ENCODE measurements at places on chromosomes 12 and 14.
A peak's percentile ranks its signal among the peaks of the same experiment; 100 is the strongest.

DNA sequence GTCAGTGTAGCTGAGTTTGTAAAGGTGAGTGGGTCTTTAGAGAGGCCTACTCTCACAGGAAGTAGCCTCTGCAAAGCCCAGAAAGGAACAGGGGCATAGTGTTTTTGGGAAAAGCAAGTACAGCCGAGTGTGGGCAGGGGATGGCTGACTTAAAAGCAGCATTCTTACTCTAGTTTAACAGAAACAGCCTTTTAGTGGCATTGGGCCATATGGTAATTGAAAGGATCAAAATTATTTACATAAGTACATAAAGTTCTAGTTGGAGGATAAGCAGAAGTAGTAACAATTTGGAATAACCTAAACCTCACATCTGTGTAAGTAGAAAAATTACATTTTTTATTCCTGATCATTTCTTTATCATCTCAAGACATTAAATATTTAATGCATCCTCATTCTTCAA lies 49.1 kb downstream of the RASSF8 start:
- no peak for DNase-seq
- H3K27ac ChIP-seq = no peak overlapping the region
- H3K4me3 ChIP-seq = no peak overlapping the region
- H3K27me3 ChIP-seq = no peaks in the 10 kb centered on the region

GRCh38 chr12:46342562-46343033 lies 30.0 kb downstream of the SLC38A2 start:
- no peak overlapping the region for H3K27ac ChIP-seq
- no peaks in the 10 kb centered on the region for H3K4me1 ChIP-seq
- no peak for DNase-seq

GRCh38 chr12:98425859-98426258 lies 89.5 kb upstream of the TMPO start:
- H3K4me1 ChIP-seq = peaks cover 2% of the 10 kb centered on the region
- H3K36me3 ChIP-seq = no peaks in the 10 kb centered on the region
- no peak for DNase-seq
- no peaks in the 10 kb centered on the region for H3K27me3 ChIP-seq

GRCh38 chr12:65951697-65952096 lies 127.4 kb downstream of the HMGA2 start:
- H3K4me3 ChIP-seq = no peak overlapping the region
- no peaks in the 10 kb centered on the region for H3K4me1 ChIP-seq
- no peak for DNase-seq
- no peaks in the 10 kb centered on the region for H3K36me3 ChIP-seq
- no peak overlapping the region for H3K27ac ChIP-seq

DNA sequence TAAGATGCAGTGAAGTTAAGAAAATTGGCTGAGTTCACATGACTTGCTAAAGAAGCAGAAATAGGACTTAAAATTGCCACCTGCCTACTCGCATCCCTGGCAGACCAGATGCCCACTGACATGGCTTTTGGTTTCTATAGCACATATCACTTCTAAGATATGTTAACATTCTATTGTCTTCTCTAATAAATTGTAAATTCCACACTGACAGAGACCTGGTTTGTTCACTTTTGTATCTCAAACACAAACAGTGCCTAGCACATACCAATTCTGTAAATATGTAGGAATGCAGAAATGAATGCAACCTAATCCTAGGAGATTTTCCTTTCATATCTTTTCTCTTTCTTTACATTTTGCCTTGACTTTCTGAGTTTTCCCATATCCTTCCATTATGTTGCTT lies 1047.6 kb downstream of the AACS start:
- no peaks in the 10 kb centered on the region for H3K36me3 ChIP-seq
- H3K27ac ChIP-seq = no peak overlapping the region
- H3K4me1 ChIP-seq = no peaks in the 10 kb centered on the region
- no peak overlapping the region for H3K4me3 ChIP-seq
- DNase-seq = no peak

DNA sequence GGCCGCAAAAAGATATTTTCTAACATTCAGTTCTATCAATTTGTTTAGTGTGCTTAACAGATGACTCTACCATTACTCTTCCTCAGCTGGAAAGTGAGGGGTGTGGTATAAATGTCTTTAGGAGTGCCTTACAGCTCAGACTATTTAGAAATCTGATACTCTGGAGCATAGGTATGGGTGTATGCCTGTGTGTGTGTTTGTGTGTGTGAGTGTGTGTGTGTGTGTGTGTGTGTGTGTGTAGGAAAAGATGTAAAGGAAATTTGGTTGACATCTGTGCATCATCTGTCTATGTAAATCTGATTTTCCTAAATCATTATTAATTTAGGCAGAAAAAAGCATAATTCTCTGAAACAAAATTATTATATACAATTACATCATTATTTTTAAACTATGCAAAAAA lies 16.0 kb downstream of the RNASE3 start:
- H3K36me3 ChIP-seq = no peaks in the 10 kb centered on the region
- H3K27ac ChIP-seq = no peak overlapping the region
- H3K4me3 ChIP-seq = no peak overlapping the region

- no peaks in the 10 kb centered on the region for H3K27me3 ChIP-seq
- no peak for DNase-seq
- no peak overlapping the region for H3K27ac ChIP-seq
- H3K4me3 ChIP-seq = no peak overlapping the region
Measured at GRCh38 chr12:29350080-29350479, 30.9 kb downstream of the ERGIC2 start.

DNA sequence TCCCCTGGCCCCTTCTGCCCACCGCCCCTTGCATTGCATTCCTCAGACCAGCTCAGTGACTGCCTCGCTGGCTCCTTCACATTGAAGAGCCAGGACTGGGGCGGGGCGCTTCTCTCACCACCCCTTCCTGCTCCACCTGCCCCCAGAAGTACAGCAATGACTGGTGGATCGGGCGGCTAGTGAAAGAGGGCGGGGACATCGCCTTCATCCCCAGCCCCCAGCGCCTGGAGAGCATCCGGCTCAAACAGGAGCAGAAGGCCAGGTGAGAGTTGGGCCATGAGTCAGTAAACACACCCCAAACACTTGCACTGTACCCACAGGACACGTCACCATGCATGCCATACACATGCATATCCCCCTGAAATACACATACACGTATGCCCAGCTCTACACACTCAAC lies 5.8 kb downstream of the CACNB3 start:
- peaks cover 16% of the 10 kb centered on the region for H3K36me3 ChIP-seq
- H3K27me3 ChIP-seq = peaks cover 2% of the 10 kb centered on the region
- no peak for DNase-seq
- H3K4me3 ChIP-seq = no peak overlapping the region
- peaks cover 1% of the 10 kb centered on the region for H3K4me1 ChIP-seq
- H3K27ac ChIP-seq = no peak overlapping the region

DNA sequence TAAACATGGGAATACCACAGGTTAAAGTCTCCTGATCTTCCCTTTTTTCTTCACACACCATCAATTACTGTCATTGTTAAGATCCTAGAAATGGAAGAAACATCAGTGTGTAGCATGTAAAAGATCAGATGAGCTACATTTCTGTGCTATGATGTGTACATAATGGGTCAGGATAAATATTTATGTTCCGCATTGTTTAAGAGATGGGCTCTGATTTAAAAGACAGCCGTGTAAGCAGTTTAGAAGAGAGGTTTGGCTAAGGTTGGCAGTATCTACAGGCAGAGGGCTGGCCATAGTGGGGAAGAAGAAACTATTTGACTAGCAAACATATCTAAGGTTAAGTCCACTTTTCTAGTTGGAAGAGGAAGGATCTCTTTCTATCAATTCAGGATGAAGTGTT lies 49.4 kb downstream of the LRRC9 start:
- no peak overlapping the region for H3K27ac ChIP-seq
- DNase-seq = no peak
- H3K36me3 ChIP-seq = no peaks in the 10 kb centered on the region
- no peak overlapping the region for H3K4me3 ChIP-seq
- no peaks in the 10 kb centered on the region for H3K27me3 ChIP-seq

DNA sequence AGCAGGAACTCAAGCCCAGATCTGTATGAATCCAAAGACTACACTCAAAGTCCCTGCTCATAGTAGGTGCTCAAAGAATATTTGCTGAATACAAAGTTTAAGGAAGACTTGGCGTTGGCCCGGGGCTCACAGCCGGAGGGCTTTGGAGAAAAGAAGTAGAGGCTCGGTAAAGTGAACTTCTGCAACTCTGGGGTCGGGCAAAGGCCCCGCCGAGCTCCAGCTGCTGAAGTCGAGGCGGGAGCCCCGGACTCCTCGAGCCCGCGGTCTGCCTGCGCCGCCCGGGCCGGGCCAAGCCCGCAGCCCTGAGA lies 335 bp downstream of the GCN1 start:
- H3K36me3 ChIP-seq = peaks cover 30% of the 10 kb centered on the region
- DNase-seq = no peak
- no peak overlapping the region for H3K27ac ChIP-seq
- peak overlapping the region; percentile 85 for H3K4me3 ChIP-seq
- H3K4me1 ChIP-seq = 0 out of 2 replicates have a peak, but pooled peaks cover 1% of the 10 kb centered on the region

DNA sequence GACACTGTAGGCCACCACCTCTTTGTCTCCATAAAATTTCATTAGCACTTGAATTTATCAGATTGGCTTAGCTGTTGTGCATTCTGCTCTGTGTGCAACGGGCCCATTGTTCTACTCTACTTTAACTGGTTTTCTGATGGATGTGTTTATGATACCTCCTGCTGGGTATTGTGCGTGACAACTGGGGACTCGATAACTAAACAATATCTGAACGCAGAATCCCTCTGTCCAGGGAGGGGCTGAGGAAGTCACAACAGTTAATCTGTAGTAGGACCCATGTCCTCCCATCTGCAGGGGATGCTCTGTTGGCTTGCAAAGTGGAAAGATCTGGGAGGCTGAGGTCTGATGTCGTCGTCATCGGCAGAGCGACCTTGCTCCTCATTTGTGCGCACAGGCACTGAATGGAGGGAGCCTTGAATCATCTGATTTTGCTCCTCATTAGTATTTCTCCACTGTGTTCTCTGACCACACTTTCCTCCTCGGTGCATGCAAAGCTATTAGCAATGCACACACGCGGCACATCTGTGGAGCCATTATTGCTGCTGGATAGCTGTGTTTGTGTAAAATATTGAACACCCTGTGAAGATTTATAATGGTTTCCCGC lies 422.5 kb downstream of the NRXN3 start:
- no peak overlapping the region for H3K4me3 ChIP-seq
- DNase-seq = no peak
- H3K36me3 ChIP-seq = no peaks in the 10 kb centered on the region
- H3K27ac ChIP-seq = no peak overlapping the region
- no peaks in the 10 kb centered on the region for H3K4me1 ChIP-seq
- no peaks in the 10 kb centered on the region for H3K27me3 ChIP-seq

- H3K27ac ChIP-seq = no peak overlapping the region
- no peak overlapping the region for H3K4me3 ChIP-seq
- no peaks in the 10 kb centered on the region for H3K27me3 ChIP-seq
- H3K4me1 ChIP-seq = peaks cover 4% of the 10 kb centered on the region
Measured at GRCh38 chr14:21191809-21192446, 36.1 kb upstream of the OR5AU1 start.

- DNase-seq = no peak
- H3K36me3 ChIP-seq = no peaks in the 10 kb centered on the region
- no peak overlapping the region for H3K4me3 ChIP-seq
- H3K4me1 ChIP-seq = no peaks in the 10 kb centered on the region
- H3K27ac ChIP-seq = no peak overlapping the region
Measured at GRCh38 chr12:16303939-16304338, 26.5 kb upstream of the SLC15A5 start.

GRCh38 chr12:52121824-52122539 lies 42.5 kb downstream of the SMIM41 start:
- H3K27me3 ChIP-seq = no peaks in the 10 kb centered on the region
- no peak overlapping the region for H3K27ac ChIP-seq
- peaks cover 29% of the 10 kb centered on the region for H3K4me1 ChIP-seq
- H3K4me3 ChIP-seq = no peak overlapping the region

DNA sequence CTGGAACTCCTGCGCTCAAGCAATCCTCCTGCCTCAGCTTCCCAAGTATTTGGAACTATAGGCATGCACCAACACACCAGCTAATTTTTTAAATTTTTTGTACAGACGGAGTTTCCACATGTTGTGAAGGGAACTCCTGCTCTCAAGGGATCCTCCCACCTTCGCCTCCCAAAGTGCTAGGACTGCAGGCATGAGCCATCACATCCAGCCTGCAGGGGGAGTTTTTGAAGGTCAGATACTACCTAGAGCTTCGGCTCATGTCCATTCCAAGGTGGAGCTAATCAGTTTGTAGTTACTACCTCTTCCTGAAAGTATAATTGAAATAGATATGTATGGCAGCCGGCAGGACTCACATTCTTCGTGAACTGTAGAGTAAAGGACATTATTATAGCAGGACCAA lies 3.7 kb upstream of the TAS2R19 start:
- no peak overlapping the region for H3K27ac ChIP-seq
- H3K36me3 ChIP-seq = no peaks in the 10 kb centered on the region
- H3K4me1 ChIP-seq = no peaks in the 10 kb centered on the region
- peak; percentile 20 for DNase-seq
- H3K4me3 ChIP-seq = no peak overlapping the region
- H3K27me3 ChIP-seq = no peaks in the 10 kb centered on the region

Data from iPS DF 6.9 (cell line).